ENCODE measurements at places on chromosomes 3 and 15.

- no peak for DNase-seq
Measured at GRCh38 chr15:95923792-95924191, 406.7 kb upstream of the NR2F2 start.

DNA sequence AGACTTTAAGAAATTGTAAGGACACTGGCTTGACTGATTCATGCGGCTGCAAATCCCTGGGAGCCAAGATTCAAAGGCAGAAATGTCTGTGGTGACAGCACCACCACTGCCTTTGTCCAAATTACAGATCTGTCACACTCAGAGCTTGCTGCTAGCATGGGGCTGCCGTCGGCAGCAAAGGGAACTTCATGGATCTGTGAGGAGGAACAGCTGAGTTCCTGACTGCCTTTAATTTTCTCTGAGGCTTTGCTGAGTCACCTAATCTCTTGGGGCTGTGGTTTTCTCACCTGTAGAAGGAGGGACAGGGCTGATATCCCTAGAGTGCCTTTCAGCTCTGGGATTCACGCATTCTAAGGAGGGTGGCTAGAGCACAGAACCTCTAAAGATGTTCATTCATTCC lies 4.1 kb upstream of the PAK6 start:
- DNase-seq: no peak

GRCh38 chr15:44029940-44030568 lies 165.0 kb downstream of the FRMD5 start:
- DNase-seq: no peak

- DNase-seq: no peak
Measured at GRCh38 chr15:67125589-67126502, 60.4 kb downstream of the SMAD3 start.

DNA sequence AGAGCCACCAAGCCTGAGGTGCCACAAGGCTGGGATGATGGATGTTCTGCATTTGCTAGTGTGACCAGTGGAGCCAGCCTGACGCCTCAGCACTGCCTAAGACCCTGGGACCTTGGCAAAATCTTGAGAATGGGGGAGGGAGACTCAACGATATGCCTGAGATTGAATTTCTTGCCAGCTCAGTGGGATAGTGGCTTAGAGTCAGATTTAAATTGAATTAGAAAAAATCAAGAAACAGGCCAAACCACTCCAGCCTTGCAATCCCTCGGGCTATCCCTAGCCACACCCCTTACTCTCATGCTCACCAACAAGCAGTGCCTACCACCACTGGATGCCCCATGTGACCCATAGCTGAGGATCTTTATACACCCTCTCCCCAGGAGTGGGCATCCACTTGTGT lies 18.7 kb upstream of the PDE8A start:
- DNase-seq: no peak

- no peak for DNase-seq
Measured at GRCh38 chr15:66846031-66846430, 144.0 kb downstream of the SMAD6 start.

GRCh38 chr15:55247766-55248427 lies 41.7 kb downstream of the RAB27A start:
- no peak for DNase-seq

DNA sequence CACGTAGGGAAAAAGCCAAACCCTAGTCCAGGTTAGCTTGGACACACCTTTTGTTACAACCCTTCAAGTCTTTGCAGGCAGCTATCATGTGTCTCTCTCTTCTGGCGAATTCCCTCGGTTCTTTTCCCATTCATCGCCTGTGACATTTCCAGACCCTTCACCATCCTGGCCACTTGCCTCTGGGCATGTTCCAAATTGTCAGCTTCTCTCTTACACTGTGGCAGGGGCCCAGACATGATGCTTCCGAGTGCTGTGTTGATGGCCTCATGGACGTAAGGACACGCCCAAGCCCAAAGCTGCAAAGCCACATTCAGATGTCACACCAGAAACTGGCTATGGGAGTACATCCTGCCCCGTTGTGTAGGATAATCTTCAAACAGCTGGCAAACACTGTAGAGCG lies 58.5 kb downstream of the ISG20 start:
- DNase-seq: no peak

DNA sequence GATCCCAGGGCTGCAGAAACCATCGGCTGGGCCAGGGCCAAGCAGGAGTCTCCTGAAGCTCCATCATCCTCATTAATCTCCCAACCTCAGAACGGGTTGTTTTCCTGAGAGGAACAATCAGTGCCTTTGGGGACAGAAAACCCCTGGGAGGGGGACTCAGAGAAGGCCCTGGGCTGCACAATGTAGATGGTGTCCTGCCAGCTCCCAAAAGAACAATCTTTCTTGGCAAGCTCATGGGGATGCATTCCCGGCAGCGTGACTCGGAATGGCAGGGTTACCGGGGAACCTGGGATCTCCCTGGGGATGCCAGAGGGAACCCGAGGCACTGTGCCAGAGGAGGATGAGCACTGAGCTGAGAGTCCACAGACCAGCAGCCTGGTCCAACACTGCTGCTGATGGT lies 72.1 kb upstream of the ATP2B2 start:
- no peak for DNase-seq

- DNase-seq: no peak
Measured at GRCh38 chr15:57784081-57784511, 77.6 kb downstream of the POLR2M start.

DNA sequence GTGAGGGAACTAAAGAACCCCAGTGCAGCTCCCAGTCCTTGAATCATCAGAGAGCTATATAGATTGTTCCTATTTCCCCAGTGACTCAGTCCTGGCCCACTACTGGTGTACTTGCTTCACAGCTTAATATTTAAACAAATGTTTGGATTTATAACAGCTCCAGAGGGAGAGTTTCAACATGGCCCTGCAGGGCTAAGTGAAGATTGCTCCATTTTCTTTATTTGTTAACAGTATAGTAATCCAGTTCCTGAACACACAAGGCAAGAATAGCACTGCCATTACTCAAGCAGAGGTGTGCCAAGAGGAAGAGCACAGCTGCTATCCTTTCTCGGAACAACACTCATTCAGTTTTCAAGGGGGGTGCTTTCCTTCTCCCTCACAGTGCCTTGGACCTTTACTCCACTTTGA lies 6.5 kb downstream of the SQOR start:
- no peak for DNase-seq

DNA sequence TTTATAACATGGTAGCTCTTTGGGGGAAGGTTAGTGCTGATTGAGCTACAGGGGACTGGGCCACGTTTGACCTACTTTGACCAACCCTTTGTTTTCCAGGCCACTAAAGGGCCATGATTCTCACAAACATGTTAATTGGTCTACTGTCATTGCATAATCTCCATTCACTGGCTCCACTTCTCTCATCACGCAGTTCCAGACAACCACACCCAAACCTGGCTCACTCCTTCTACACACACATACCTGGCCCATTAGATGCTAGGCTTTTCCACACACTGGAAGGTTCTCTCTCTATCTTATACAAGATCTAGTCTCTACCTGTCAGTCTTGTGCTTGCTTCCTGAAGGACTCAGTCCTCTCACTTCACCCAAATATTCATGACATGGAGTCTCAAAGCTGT lies 15.9 kb downstream of the TGM5 start:
- DNase-seq: no peak

GRCh38 chr3:173976281-173976680 lies 578.7 kb downstream of the NLGN1 start:
- DNase-seq: no peak

DNA sequence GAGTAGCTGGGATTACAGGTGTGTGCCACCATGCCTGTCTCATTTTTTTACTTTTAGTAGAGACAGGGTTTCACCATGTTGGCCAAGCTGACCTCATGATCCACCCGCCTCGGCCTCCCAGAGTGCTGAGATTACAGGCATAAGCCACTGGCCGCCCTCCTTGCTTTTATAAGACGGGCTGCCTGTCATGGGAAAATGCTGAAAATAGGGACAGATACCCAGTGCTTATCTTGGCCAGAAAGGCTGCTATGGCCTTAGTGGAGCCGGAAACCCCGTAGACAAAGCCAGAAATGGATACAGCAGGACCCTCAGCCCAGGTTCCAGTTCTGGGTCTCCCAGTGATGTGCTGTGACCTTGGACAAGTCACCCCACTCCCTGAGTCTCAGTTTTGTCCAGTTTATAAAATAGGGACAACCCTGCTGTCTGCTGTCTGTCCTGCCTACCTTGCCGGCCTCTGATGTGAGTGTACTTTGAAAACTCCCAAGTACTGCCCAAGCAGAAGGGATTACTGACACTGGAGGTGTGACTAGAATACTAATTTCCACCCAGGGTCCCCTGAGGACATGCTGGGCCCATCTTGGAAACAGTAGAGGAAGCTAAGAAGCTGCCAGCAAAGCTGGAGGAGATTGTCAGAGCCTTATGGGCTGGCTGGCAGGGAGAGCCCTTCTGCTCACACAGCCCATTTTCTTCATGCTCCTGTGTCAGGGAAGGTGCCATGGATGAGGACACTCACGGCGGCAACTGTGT lies 59.6 kb downstream of the BDH1 start:
- DNase-seq: no peak

GRCh38 chr3:46013316-46014094 lies 13.8 kb downstream of the XCR1 start:
- DNase-seq: no peak

- no peak for DNase-seq
Measured at GRCh38 chr3:70736009-70736408, 423.6 kb upstream of the MDFIC2 start.

DNA sequence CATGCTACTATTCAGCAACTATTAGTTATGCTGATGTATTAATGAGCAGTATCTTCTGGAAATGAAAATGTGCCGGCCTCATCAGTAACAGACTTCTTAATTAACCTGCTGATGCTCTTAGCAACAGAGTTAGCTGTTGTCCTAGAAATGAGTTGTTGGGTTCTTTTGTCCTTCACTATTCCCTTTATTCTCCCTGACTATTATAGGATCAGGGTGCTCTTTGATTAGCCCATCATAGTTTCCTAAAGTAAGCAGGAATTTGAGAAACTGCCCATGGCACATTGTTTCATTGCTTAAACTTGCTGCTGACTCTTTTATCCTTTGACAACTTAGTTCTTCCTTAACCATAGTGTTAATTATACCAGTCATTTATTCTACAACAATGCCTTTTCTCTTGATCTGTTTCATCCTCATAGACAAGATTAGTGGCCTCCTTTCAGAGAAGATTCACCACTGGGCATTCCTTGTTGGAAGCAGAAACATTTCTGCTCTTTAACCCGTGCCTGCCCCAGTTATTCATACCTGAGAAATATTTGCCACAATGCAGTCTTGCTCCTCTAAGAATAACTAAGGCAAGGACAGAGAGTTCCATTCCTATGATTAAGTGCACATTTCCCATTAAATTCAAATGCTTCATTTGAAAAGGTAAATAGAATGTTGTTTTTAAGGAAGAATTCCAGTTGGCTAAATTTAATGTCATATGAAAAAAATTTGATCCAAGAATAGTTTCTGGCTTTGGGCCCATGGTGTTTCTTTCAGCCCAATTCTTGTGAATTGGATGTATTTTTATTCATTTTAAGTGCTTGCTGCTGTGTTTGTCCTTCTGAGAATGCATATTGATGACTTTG lies 573.3 kb upstream of the TBL1XR1 start:
- DNase-seq: no peak

DNA sequence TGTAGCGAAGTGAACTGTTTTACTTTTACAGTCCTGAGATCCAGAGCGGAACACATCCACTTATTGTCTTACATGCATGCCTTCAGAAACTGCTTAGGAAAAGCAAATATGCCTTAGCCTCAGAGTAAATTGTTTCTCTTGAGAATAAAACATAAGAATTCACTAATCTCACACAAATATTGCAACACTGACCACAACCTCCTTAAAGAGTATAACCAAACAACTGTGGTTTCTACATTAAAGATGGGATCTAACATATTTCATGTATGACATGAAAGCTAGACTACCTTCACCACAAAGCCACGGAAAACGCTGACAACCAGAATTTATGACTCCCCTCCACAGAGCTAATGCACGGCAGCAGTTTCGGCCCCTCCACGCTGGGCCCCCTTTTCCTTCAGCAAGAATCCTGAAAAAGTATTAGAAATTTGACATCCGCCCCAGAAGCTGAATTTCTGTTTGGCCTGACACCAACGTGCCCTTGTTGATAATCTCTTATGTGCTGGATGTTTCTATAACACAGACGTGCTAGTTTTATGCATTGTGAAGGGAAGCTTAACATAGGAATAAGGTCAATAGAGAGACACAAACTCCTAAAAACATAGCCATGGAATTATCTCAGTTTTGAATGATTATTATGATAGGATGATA lies 84.6 kb downstream of the GREM1 start:
- no peak for DNase-seq

GRCh38 chr15:39888243-39888642 lies 31.8 kb downstream of the GPR176 start:
- no peak for DNase-seq

DNA sequence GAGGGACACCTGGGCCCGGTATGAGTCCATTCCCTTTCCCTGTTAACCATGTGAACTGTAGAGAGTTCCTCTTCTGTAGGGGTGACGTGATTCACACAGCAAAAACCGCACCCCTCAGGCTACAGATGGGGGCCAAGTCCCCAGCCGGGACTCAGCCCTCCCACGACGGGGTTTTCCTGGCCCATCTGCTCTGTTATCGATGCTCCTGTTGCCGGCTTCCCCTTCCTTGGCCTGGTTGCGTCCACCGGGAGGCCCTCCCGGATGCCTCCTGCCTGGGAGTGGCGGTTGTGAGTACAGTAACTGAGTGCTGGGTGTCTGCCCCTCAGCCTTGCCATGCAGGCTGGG lies 817 bp upstream of the PLXNA1 start:
- peak; percentile 60 for DNase-seq

DNA sequence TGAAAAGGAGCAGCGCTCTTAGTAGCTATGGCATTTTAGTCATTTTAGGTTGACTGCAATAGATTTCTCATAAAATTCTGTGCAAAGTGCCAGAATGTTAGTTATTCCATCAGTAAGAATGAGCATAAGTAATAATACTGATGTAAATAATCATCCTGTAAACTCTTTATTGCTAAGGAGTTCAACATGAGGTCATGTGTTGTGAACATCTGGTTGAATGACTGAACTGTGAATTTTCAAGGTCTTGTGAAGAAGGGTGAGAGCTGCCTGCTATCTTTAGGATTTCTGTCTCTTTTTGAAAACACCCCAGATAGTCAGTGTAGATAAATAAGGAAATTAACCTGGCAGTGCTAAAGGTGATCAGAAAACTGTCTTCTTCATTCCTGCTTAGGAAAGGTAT lies 333.4 kb upstream of the TBC1D5 start:
- DNase-seq: no peak

- DNase-seq: no peak
Measured at GRCh38 chr15:81387621-81388435, 13.8 kb upstream of the TMC3 start.

- no peak for DNase-seq
Measured at GRCh38 chr15:56917652-56918045, 795 bp upstream of the TCF12 start.

GRCh38 chr3:121667333-121667732 lies 6.6 kb upstream of the HCLS1 start:
- DNase-seq: no peak

- DNase-seq: no peak
Measured at GRCh38 chr3:99878005-99878404, 60.3 kb downstream of the CMSS1 start.

- no peak for DNase-seq
Measured at GRCh38 chr3:94596887-94597566, 534.2 kb downstream of the NSUN3 start.
